ENCODE measurements at places on chromosomes 13 and 19.

DNA sequence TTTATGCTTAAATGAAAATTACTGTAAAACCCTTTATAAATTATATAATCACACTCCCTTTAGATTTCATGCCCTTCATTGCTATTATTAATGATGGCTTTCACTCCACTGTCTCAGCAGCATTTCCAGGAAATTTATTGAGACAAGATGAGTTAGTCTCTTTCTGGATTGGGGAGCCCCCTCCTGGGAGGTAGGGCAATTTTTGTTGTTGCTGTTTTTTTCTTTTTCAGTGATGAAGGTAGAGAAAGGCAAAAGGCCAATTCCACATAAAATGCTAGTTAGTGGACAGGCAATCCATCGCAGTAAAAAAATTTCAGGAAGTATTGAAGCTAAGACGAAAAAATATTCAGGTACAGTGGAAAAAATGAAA, 80.2 kb downstream of the TEX26 start:
- DNase-seq = no peak

DNA sequence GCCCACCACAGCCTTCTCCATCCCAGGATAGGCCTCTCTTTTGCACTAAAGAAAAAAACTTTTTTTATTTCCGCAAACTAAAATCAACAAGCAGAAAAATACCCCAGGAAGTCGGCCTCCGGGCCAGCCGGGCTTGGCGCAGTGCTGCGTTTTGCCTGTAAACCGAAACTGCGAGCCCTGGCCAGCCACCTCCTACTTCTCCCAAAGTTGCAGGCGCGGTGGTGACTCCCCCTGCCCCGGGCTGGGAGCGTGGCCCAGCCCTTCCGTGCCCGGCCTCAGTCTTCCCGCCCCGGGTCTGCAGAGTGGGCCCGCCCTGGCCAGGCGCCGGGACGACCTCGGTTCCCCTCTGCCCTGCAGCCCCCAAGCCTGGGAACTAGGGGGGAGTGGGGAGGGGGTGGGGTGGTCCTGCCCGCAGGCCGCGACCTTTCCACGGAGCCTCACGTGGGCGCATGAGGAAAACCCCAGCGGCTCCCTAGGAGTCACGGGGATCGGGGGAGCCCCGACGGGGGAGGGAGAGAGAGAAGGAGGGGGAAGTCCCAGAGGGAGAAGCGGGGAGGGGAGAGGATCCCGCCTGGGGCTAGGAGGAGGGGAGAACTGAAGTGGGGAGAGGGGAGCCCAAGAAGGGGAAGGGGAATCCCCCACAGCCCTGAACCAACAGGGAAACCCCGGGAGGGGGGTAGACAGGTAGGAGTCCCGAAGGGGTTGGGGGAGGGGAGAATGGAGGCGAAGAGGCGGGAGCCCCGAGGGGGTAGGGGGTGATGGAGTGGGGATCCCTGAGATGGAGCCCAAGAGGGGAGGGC, 3.0 kb downstream of the GADD45B start:
- peak; percentile 36 for DNase-seq

- no peak for DNase-seq
These were observed 84.7 kb upstream of the TM9SF2 start for GRCh38 chr13:99416411-99417121.

GRCh38 chr13:109251956-109252355, 534.4 kb downstream of the IRS2 start:
- no peak for DNase-seq

- DNase-seq = no peak
These were observed 4.1 kb upstream of the DLL3 start for GRCh38 chr19:39494661-39495060.

- no peak for DNase-seq
These were observed 9.2 kb upstream of the SERP2 start for GRCh38 chr13:44364345-44365000.

- DNase-seq = no peak
These were observed 64.9 kb downstream of the CRYL1 start for GRCh38 chr13:20460761-20461160.

DNA sequence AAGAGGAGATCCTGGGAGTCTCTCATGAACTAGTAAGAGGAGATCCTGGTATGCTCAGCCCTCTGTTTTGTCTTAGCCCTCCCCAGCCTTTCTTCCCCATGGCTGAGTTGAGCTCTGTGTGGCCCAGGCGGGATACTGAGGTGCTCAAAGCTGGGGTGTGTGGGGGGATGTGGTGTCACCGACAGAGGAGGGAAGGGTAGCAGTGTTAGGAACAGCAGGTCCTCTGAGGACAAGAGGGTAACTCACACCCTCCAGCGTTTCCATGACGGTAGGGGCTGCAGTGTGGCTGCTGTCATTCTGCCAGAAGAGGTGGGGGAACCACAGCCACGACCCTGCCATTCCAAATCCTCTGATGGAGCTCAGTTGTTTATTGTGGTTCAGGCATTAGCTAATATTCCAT, 691 bp downstream of the KIR2DL4 start:
- DNase-seq = no peak

- DNase-seq = no peak
These were observed 1.3 kb upstream of the C3 start for GRCh38 chr19:6721773-6722172.

- no peak for DNase-seq
These were observed 1037.0 kb upstream of the SPRY2 start for GRCh38 chr13:81377921-81378320.

GRCh38 chr19:3470500-3471128, 9.7 kb downstream of the SMIM24 start:
- no peak for DNase-seq

Data from Ammon's horn (tissue), 1 donor.